ENCODE measurements at places on chromosomes 5 and 9. TPM values are rescaled to one million over a fixed set of nuclear protein-coding genes. Genes with fewer than 3 reads are reported as not detected.
A peak's percentile ranks its signal among the peaks of the same experiment; 100 is the strongest.

CDH12 gene
- not detected for total RNA-seq

SPINK5 gene
- total RNA-seq, result not detected

DMRT3 gene
- not detected for total RNA-seq

PARP8 gene
- total RNA-seq, result 20.1 TPM

CERT1 gene
- total RNA-seq, result 17.1 TPM

CTNNA1 gene
- 43.0 TPM for total RNA-seq

RBM22 gene
- total RNA-seq, result 86.2 TPM

CDH9 gene
- not detected for total RNA-seq

ZBTB6 gene
- total RNA-seq, result 7.7 TPM

DNA sequence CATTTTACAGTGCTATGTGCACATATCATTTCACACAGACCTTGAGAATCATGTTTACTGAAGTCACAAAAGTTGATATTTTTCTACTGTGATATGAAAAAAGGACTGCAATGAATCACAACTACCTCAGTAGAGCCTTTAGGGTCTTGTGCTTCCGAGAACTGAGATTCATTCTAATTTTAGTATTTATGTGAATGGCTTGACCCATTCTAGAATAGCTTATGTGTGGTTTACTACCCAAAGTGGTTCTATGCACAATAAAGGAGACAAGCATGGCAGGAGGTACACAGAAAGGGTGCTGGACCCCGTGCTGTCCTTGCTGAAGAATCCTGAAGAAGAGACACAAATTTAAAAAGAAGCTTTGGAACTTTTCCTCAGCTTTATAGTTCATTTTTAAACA, 28.2 kb downstream of the MEF2C start:
- H3K27ac ChIP-seq, result no peak overlapping the region
- H3K27me3 ChIP-seq, result peaks cover 9% of the 10 kb centered on the region
- no peaks in the 10 kb centered on the region for H3K4me1 ChIP-seq
- H3K4me3 ChIP-seq, result no peak overlapping the region

- no peak overlapping the region for H3K4me3 ChIP-seq
- H3K27ac ChIP-seq, result no peak overlapping the region
- no peaks in the 10 kb centered on the region for H3K36me3 ChIP-seq
- H3K4me1 ChIP-seq, result no peaks in the 10 kb centered on the region
Observed at GRCh38 chr5:20340126-20340525, 352.1 kb upstream of the CDH18 start.

DNA sequence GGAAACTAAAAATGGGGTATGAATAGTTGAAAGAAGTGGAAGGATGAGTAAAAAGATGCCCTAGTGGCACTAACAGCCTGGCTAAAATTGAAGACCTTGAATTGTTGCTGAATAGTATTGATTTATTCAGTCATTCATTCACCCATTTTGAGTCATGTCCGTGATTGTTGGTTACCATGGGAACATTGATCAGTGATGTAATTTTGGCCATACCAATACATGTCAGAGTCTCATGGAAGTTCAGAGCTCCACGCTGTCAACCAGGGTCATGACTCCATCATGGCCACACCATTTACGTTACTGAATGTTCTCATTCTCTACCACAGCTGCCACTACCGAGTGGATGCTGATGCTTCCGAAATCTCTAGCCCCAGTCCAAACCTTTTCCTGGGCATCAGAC, 62.5 kb upstream of the FOXE1 start:
- no peak for DNase-seq
- H3K36me3 ChIP-seq, result no peaks in the 10 kb centered on the region
- H3K27me3 ChIP-seq, result peaks cover 2% of the 10 kb centered on the region
- no peak overlapping the region for H3K4me3 ChIP-seq
- H3K4me1 ChIP-seq, result no peaks in the 10 kb centered on the region

GRCh38 chr9:93081931-93082330, 14.1 kb upstream of the CARD19 start:
- peaks cover 51% of the 10 kb centered on the region for H3K36me3 ChIP-seq
- H3K27ac ChIP-seq, result peak overlapping the region; percentile 95
- no peak overlapping the region for H3K4me3 ChIP-seq
- H3K4me1 ChIP-seq, result peaks cover 47% of the 10 kb centered on the region
- no peaks in the 10 kb centered on the region for H3K27me3 ChIP-seq

DNA sequence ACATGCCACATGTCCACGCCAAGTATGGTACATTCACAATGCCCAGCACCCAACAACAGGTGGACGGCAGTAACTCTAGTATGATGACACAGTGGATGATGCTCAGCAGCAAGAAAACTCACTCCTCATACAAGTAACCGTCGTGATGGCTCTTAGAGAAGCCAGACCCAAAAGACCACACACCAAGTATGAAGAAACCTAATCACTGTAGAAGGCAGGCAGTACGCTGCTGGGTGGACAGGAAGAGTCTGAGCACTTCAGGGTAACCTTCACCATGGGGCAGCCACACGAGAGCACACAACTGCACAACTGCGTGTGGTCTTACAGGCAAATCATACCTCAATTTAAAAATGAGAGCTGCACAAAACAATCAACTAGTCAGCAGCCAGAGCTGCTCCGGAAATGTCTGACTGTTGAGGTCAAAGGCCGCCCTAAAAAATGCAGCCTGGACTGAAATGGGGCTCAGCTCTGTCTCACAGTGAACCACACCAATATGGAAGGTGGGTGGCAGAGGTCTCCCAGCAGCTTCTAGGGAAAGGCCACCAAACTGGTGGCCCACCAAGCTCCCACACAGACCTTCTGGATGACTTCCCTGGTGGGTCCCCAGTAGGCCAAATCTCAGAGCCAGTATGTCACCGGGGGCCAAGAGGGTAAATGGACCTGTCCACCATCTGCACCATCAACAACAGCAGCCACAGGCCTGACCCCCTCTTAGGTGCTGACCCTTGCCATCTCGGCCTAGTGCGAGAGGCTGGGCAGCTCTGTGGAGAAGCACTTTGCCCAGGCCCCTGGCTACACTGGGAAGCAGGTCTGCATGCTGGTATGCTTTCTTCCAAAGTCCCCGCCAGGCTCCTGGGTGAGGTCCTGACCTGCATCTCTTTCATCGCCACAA, 17.8 kb downstream of the BICD2 start:
- H3K27me3 ChIP-seq, result no peaks in the 10 kb centered on the region
- no peak overlapping the region for H3K27ac ChIP-seq
- peaks cover 2% of the 10 kb centered on the region for H3K36me3 ChIP-seq
- no peak for DNase-seq

DNA sequence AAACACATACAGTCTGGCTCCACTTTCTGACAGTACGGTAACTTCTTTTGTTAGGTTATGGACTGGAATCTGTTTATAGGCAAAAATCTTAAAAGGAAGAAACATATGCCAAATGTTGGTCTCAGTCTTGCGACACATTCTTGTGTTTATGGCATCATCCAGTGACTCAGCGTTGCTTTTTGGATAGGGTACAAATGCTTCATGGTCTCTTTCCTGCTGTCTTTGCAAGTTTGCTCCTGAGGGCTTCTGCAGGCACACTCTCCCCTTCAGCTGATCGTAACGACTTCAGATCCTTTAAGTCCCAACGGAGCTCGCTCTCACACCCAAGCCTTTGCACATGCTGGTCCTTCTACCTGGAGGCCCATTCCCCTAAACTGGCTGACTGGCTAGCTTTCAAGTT, 23.6 kb upstream of the TNFSF8 start:
- H3K4me1 ChIP-seq, result peaks cover 34% of the 10 kb centered on the region
- H3K4me3 ChIP-seq, result no peak overlapping the region
- H3K27ac ChIP-seq, result peak overlapping the region; percentile 8
- H3K36me3 ChIP-seq, result peaks cover 2% of the 10 kb centered on the region
- H3K27me3 ChIP-seq, result no peaks in the 10 kb centered on the region

- H3K36me3 ChIP-seq, result no peaks in the 10 kb centered on the region
- no peak overlapping the region for H3K4me3 ChIP-seq
- DNase-seq, result no peak
- no peaks in the 10 kb centered on the region for H3K27me3 ChIP-seq
- H3K4me1 ChIP-seq, result peaks cover 60% of the 10 kb centered on the region
Observed at GRCh38 chr9:70470050-70471015, 55.9 kb upstream of the KLF9 start.

GRCh38 chr9:128008171-128008570, 27.4 kb upstream of the EEIG1 start:
- H3K4me1 ChIP-seq, result peaks cover 52% of the 10 kb centered on the region
- no peak for DNase-seq
- H3K27me3 ChIP-seq, result no peaks in the 10 kb centered on the region
- H3K4me3 ChIP-seq, result peak overlapping the region; percentile 85

DNA sequence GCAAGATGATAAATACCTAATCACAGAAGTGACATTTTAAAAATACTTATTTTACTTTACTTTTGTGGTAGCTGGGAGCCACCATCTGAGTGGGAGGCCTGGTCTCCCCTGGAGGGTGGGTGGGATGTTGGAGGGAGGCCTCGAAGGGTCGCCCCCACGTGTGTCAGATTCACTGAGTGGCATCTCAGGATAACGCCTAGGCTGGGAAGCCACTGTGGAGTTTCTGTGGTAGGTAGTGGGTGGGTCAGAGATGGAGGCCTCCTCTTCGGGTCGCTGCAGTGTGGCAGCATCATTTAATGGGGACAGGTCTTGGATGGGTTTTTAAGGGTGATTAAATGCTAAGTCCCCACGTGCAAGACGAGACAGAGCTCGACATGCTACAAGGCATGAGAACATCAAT, 1154.8 kb upstream of the CDH18 start:
- H3K4me3 ChIP-seq, result no peak overlapping the region
- no peaks in the 10 kb centered on the region for H3K4me1 ChIP-seq
- no peaks in the 10 kb centered on the region for H3K27me3 ChIP-seq
- H3K27ac ChIP-seq, result no peak overlapping the region
- no peaks in the 10 kb centered on the region for H3K36me3 ChIP-seq
- DNase-seq, result no peak

DNA sequence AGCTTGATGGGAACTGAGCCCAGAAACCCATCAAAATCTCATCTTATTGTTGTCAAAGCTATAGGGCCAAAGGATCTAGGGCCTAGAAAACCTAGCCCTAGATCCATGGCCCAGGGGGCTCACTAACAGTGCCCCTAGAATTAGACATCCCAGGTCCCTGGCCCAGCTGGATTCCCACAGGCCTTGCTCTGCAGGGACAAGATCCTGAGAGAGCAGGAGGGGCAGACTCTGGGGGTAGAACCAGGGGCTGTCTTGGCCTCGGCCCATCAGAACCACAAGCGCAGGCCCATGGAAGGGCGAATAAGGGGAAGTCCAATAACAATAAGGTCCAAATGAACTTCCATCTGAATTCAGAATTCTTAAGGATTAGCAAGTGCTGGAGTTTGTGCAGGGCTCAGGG, 69.6 kb downstream of the IL6ST start:
- H3K27me3 ChIP-seq, result peaks cover 2% of the 10 kb centered on the region
- H3K27ac ChIP-seq, result no peak overlapping the region
- H3K36me3 ChIP-seq, result no peaks in the 10 kb centered on the region
- peaks cover 13% of the 10 kb centered on the region for H3K4me1 ChIP-seq

- DNase-seq, result no peak
- H3K36me3 ChIP-seq, result peaks cover 14% of the 10 kb centered on the region
- peaks cover 8% of the 10 kb centered on the region for H3K4me1 ChIP-seq
- no peak overlapping the region for H3K4me3 ChIP-seq
Observed at GRCh38 chr9:3576328-3576727, 50.5 kb upstream of the RFX3 start.

GRCh38 chr9:95411054-95411892, 93.8 kb upstream of the FANCC start:
- no peak for DNase-seq
- H3K27me3 ChIP-seq, result peaks cover 2% of the 10 kb centered on the region
- no peaks in the 10 kb centered on the region for H3K36me3 ChIP-seq

- no peaks in the 10 kb centered on the region for H3K4me1 ChIP-seq
- H3K27ac ChIP-seq, result no peak overlapping the region
- H3K36me3 ChIP-seq, result no peaks in the 10 kb centered on the region
- no peak overlapping the region for H3K4me3 ChIP-seq
- DNase-seq, result no peak
Observed at GRCh38 chr9:36798350-36799065, 225.8 kb downstream of the MELK start.

DNA sequence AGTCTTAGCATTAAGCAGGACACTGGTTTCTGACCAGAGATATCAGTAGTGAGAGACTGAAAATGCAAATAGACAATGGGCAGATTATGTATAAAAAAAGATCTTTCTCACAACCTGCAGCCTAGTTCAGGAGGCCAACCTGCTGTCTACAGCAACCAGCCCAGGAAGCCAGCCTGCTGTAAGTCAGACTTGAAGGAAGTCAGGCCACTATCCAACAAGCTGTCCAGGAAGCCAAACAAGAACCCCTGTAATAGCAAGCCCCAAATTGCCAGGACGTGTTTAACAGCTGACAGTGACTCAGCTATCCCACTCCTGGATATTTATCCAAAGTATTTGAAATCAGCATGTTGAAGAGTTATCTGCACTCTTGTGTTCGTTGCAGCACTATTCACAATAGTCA, 121.8 kb upstream of the SPIN1 start:
- DNase-seq, result no peak
- H3K36me3 ChIP-seq, result no peaks in the 10 kb centered on the region
- H3K27me3 ChIP-seq, result no peaks in the 10 kb centered on the region

- no peaks in the 10 kb centered on the region for H3K27me3 ChIP-seq
- no peak overlapping the region for H3K4me3 ChIP-seq
- no peak for DNase-seq
- peaks cover 2% of the 10 kb centered on the region for H3K36me3 ChIP-seq
- no peaks in the 10 kb centered on the region for H3K4me1 ChIP-seq
Observed at GRCh38 chr9:15846611-15847010, 293.8 kb downstream of the CCDC171 start.

GRCh38 chr5:77409870-77410621, 82.1 kb downstream of the WDR41 start:
- no peaks in the 10 kb centered on the region for H3K4me1 ChIP-seq
- DNase-seq, result no peak
- no peaks in the 10 kb centered on the region for H3K36me3 ChIP-seq

DNA sequence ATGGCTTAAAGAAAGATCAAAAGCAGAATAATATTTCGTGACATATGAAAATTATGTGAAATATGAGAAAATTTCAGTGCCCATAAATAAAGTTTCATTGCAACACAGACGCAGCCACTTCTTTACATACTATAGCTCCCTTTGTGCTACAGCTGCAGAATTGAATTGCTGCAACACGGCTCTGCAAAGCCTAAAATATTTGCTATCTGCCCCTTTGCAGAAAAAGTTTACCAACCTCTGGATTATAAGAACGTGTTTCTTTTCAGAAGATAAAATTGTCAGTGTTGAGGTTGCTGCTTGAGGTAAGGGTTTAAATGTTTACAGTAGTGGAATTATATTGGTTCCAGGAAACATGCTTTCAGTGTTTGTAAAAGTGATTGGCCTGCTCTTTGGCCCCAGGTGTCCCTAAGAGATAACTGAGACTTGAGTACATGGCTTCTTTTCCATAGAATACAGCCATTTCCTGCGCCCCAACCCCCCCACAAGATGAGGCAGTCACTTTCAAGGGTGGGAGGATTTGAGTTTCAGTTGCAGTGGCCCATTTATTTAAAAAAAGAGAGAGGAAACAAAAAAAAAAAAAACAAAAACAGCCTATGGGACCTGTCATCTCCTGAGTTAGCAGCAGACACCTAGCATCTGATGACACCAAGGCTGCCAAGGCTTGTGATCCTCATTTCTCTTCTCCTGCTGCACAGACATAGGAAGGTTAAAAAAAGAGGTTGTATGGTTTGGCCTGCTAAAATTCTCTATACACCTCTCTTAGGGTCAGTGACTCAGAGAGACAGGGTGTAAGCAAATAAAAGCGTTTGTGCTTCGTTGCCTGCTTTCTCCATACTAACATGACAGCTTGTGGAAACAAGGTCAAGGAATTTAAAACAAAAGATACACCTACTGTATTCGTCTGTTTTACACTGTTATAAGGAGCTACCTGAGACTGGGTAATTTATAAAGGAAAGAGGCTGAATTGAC, 28.0 kb upstream of the HTR4 start:
- H3K4me1 ChIP-seq, result no peaks in the 10 kb centered on the region
- no peak for DNase-seq
- no peak overlapping the region for H3K4me3 ChIP-seq
- H3K27ac ChIP-seq, result no peak overlapping the region
